ENCODE measurements at places on chromosomes 3 and 15. TPM values are rescaled to one million over a fixed set of nuclear protein-coding genes. Genes with fewer than 3 reads are reported as not detected.

The NDUFB5 gene
- total RNA-seq, result 72.6 TPM

The FURIN gene
- total RNA-seq, result 11.6 TPM

The SLMAP gene
- 84.8 TPM for total RNA-seq

The NUTM1 gene
- not detected for total RNA-seq

The TTLL13 gene
- total RNA-seq, result not detected

The FAM81A gene
- total RNA-seq, result 58.2 TPM

The EFHB gene
- total RNA-seq, result 0.63 TPM

The KNL1 gene
- total RNA-seq, result 10.6 TPM
